ENCODE measurements at places on chromosomes 2 and 18.

- DNase-seq: peak; percentile 97
These were observed 83.3 kb upstream of the CD28 start for GRCh38 chr2:203623096-203623495.

DNA sequence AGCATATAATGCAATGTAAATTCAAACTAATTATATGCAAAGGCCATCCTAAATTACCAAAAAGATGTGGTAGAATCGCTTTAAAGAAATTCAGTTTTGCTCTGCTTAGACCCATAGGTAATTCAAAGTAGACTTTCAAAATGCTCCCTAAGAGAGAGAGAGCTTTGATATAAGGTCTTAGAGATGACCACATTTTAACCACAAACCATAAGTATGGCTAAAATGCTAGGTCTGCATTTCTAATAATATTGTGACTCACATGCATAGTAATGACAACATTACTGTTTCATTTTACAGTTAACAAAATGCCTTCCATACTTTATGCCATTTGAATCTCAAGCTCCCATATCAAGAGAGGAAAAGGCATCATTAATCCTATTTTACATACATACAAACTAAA is 144.5 kb downstream of the RAD51AP2 start:
- peak; percentile 53 for DNase-seq

GRCh38 chr2:189541591-189541990 is 39.0 kb downstream of the SLC40A1 start:
- DNase-seq: no peak

DNA sequence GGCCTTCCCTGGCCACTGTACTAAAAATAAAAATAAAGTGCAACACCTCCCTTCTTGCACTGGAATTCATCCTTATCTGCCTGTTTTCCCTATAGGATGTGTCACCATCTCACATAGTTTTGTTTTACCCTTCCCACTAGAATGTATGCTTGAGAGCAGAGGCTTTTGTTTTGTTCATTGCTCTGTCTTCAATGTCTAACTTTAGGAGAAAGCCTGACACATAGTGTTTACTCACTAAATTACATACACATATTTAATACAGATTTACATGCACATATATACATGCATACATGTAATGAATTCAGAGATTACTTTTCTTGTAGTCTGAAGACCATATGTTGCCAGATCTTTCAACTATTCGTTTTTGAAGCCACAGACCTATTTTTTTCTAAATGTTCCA is 23.0 kb downstream of the CD302 start:
- no peak for DNase-seq

GRCh38 chr2:234840336-234840735 is 111.5 kb upstream of the SH3BP4 start:
- DNase-seq: peak; percentile 91

GRCh38 chr2:33458248-33458819 is 18.1 kb upstream of the RASGRP3 start:
- DNase-seq: no peak

DNA sequence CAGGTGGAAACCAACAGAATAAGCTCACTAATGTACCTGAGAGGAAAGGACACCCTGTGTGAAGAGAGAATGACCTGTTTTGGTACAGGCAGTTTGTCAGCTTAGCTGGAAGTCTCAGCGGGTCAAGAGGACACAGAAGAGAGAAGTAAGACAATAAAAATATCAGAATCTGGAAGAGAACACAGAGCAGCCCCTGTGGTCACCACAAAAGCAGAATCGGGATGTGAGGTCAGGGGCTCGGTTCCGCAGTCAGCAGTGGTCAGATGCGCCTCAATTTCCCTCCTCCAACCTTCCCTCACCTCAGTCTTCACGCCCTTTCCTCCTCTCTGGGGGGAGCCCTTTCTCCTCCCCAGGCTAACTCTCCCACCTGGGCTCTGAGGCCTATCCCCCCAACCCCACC is 122.9 kb downstream of the AFF3 start:
- DNase-seq: no peak

Measured in AG10803 (cell line).